Cardiac muscle cell (in vitro differentiated cells and primary cell): ENCODE measurements at places on chromosomes 4 and X. TPM values are rescaled to one million over a fixed set of nuclear protein-coding genes. Genes with fewer than 3 reads are reported as not detected.

Gene SPANXN1
- not detected in 2 replicates for total RNA-seq

Gene FHIP1A
- 5.6 and 15.5 TPM in 2 replicates for total RNA-seq

DNA sequence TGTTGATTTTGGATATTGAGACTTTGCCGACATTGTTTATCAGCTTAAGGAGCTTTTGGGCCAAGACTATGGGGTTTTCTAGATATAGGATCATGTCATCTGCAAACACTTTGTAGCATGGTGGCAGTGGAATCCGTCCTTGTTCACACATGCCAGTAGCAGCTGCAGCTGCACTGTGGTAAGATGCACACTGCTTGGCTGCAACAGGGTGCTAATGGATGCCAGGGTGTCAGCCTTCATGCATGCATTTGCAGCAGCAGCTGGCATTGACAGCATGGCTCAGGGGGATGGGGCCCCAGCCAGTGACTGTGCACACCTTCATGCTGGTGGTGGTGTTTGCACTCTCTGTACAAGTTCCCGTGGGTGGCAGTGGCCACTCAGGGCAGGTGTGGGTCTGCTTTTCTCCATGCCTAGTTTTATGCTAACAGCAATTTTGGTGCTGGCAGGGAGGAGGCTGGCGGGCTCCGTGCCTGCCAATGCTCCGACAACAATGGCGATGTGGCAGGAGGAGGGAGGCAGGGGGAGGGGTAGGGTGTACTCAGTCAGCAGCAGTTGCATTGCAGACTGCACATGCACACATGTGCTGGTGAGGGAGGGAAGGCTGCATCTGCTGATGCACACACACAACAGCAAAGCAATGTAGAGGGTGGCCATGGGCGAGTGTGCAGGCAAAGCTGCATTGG, 37.5 kb downstream of the BEX3 start:
- H3K4me3 ChIP-seq = no peak overlapping the region
- no peaks in the 10 kb centered on the region for H3K27me3 ChIP-seq
- no peaks in the 10 kb centered on the region for H3K36me3 ChIP-seq
- no peaks in the 10 kb centered on the region for H3K4me1 ChIP-seq
- no peak for DNase-seq

DNA sequence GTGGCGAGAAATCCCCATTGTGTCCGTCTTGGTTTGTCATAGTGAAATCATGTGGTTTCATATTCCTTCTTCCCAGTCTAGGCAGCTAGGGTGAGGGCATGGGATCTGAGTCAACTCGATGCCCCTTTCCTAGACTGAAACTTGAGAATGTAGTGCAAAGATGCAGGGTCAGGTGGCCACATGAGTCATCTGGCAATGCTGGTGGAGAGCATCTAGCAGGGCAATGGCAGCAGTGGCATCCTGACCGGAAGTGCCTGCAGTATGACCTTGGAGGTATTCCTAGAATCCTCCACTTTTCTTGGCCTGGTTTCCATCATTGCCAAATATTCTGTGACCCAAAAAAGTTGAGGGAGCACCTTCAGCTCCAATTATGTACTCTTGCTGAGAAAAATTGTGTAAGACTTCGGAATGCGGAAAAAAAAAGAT, 39.1 kb upstream of the TMEM184C start:
- no peak overlapping the region for H3K4me3 ChIP-seq
- peak; percentile 86 for DNase-seq
- H3K36me3 ChIP-seq = no peaks in the 10 kb centered on the region
- no peak overlapping the region for H3K27ac ChIP-seq
- no peaks in the 10 kb centered on the region for H3K4me1 ChIP-seq

Gene KIT
- 1.4 and 10.5 TPM in 2 replicates for total RNA-seq

- H3K27me3 ChIP-seq = no peaks in the 10 kb centered on the region
- no peak overlapping the region for H3K4me3 ChIP-seq
- no peak for DNase-seq
- no peak overlapping the region for H3K27ac ChIP-seq
- H3K4me1 ChIP-seq = peaks cover under 1% of the 10 kb centered on the region
These were observed 133.3 kb downstream of the COL25A1 start for GRCh38 chr4:109169170-109169569.

DNA sequence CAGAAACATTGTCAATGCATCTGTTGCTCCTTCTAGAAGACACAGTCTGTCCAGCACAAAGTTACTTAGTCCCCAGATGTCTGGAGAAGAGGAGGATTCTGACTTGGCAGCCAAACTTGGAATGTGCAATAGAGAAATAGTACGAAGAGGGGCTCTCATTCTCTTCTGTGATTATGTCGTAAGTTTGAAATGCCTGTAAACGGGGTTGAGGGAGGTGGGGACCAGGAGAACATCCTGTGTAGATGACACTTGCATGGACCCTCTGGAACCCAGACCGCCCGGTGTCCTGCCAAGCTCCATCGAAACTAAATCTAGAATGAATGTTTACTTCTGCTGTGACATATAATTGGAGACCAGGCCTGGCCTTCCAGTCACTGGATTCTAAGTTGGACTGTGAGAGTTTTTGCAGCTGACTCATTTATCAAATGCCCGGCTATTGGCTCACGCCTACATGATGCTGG, 45.0 kb upstream of the MSANTD1 start:
- H3K27ac ChIP-seq = peak overlapping the region; percentile 21
- H3K4me1 ChIP-seq = peaks cover 8% of the 10 kb centered on the region
- peaks cover 21% of the 10 kb centered on the region for H3K36me3 ChIP-seq
- H3K4me3 ChIP-seq = no peak overlapping the region

Gene PCDH18
- total RNA-seq = 6.6 and 9.8 TPM in 2 replicates

GRCh38 chr4:78532046-78532445, 19.5 kb upstream of the ANXA3 start:
- no peaks in the 10 kb centered on the region for H3K27me3 ChIP-seq
- no peaks in the 10 kb centered on the region for H3K36me3 ChIP-seq
- no peak for DNase-seq
- H3K4me1 ChIP-seq = no peaks in the 10 kb centered on the region
- no peak overlapping the region for H3K4me3 ChIP-seq

DNA sequence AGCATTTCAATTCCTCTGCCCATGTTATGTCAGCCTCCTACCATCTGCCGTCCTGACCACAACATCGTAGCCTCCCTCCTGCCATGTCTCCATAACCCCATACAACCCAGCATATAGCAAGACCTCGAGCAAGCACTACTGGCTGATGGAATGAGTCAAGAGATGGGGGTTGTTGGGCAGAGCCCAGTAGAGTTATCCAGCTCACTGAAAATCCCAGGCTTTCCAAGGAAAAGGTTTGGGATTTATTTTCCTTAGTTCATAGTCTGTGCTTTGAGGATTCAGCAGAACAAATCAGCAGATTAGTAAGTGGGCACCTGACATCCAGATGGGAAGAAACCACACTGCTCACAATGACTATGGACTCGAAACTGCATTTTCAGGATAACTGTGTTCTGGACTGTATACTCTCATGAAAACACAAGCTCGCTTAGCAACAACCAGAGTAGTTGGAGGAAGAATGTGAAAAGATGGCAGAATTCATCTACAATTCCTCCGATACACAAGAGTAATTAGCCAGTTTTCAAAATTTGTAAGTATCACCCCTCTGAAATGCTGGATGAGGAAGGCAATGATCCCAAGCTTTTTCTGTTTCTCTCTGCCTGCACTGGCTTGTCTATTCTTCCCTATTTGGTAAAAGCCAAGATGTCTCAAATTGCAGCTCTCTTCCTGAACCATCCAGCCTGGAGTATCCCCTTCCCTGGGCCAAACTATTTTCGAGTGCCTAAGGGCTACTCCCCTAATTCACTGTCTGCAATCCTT, 186.2 kb upstream of the TBL1X start:
- H3K4me1 ChIP-seq = no peaks in the 10 kb centered on the region
- no peak overlapping the region for H3K4me3 ChIP-seq
- no peaks in the 10 kb centered on the region for H3K27me3 ChIP-seq
- peak; percentile 10 for DNase-seq
- H3K36me3 ChIP-seq = no peaks in the 10 kb centered on the region

GRCh38 chr4:108941904-108942430, 179.1 kb upstream of the ETNPPL start:
- H3K4me3 ChIP-seq = no peak overlapping the region
- H3K4me1 ChIP-seq = peaks cover 29% of the 10 kb centered on the region
- H3K27me3 ChIP-seq = no peaks in the 10 kb centered on the region
- no peak for DNase-seq
- H3K27ac ChIP-seq = no peak overlapping the region
- H3K36me3 ChIP-seq = no peaks in the 10 kb centered on the region

Gene BMP3
- 0.03 TPM in 1 of 2 replicates, not detected in the other for total RNA-seq

Gene SLC2A9
- total RNA-seq = 0.42 and 0.95 TPM in 2 replicates

- no peak overlapping the region for H3K4me3 ChIP-seq
- DNase-seq = no peak
- no peak overlapping the region for H3K27ac ChIP-seq
- H3K36me3 ChIP-seq = no peaks in the 10 kb centered on the region
- no peaks in the 10 kb centered on the region for H3K27me3 ChIP-seq
- peaks cover 14% of the 10 kb centered on the region for H3K4me1 ChIP-seq
These were observed 116.4 kb downstream of the RAB28 start for GRCh38 chr4:13367691-13368090.

GRCh38 chr4:7310451-7310850, 118.1 kb downstream of the SORCS2 start:
- no peak overlapping the region for H3K4me3 ChIP-seq
- H3K4me1 ChIP-seq = no peaks in the 10 kb centered on the region
- no peak for DNase-seq

- H3K36me3 ChIP-seq = no peaks in the 10 kb centered on the region
- DNase-seq = no peak
- peaks cover 5% of the 10 kb centered on the region for H3K4me1 ChIP-seq
These were observed 67.6 kb upstream of the TMEM150C start for GRCh38 chr4:82629238-82630000.

GRCh38 chrX:15744181-15744867, 6.3 kb downstream of the CA5B start:
- peak; percentile 30 for DNase-seq
- H3K27me3 ChIP-seq = no peaks in the 10 kb centered on the region
- no peaks in the 10 kb centered on the region for H3K36me3 ChIP-seq
- no peak overlapping the region for H3K4me3 ChIP-seq
- H3K4me1 ChIP-seq = peaks cover 4% of the 10 kb centered on the region

GRCh38 chr4:185773419-185773818, 38.6 kb downstream of the SORBS2 start:
- peak overlapping the region; percentile 60 for H3K4me3 ChIP-seq
- H3K27me3 ChIP-seq = no peaks in the 10 kb centered on the region
- peaks cover 55% of the 10 kb centered on the region for H3K4me1 ChIP-seq
- H3K27ac ChIP-seq = peak overlapping the region; percentile 86

Gene SLAIN2
- total RNA-seq = 22.4 and 92.5 TPM in 2 replicates

- no peak overlapping the region for H3K4me3 ChIP-seq
- H3K4me1 ChIP-seq = no peaks in the 10 kb centered on the region
- H3K27ac ChIP-seq = no peak overlapping the region
- H3K27me3 ChIP-seq = peaks cover under 1% of the 10 kb centered on the region
These were observed 8.8 kb upstream of the TLL1 start for GRCh38 chr4:165864271-165864670.

DNA sequence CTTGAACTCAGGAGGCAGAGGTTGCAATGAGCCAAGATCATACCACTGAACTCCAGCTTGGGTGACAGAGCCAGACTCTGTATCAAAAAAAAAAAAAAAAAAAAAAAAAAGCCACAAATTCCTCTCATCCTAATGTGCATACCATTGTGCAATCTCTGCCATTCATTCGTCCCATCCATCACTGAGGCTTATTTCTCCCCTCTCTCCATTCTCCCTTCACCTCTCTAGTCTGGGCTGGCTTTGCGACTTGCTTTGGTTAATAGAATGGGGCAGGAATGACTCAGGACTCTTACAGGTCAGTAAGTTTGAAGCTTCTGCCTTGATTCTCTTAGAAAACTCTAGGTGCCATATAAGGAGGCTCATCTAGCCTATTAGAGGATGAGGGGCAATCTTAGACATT, 60.3 kb upstream of the DDX3X start:
- no peaks in the 10 kb centered on the region for H3K36me3 ChIP-seq
- H3K4me3 ChIP-seq = no peak overlapping the region
- no peak for DNase-seq
- H3K27me3 ChIP-seq = no peaks in the 10 kb centered on the region
- H3K27ac ChIP-seq = no peak overlapping the region
- H3K4me1 ChIP-seq = no peaks in the 10 kb centered on the region

Gene PAQR3
- 11.9 and 17.3 TPM in 2 replicates for total RNA-seq

DNA sequence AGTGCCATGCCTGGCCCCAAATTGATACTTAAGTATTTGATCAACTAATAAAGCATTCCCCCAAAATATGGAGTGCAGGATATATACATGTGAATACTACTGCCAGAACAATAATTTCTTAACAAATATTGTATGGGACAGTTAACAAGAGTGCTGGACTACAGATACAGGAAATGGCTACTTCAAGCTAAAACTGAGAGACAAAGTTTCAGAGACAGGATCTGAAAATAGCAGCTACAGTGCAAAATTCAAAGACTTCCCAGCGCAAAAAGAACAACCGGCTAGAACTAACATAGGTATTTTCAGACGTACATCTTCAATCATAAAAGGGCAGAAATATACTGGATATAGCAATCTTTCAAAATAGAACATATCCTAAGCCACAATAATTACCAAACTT, 6.3 kb downstream of the ATRX start:
- no peaks in the 10 kb centered on the region for H3K4me1 ChIP-seq
- no peaks in the 10 kb centered on the region for H3K36me3 ChIP-seq
- no peak overlapping the region for H3K27ac ChIP-seq
- DNase-seq = no peak
- no peak overlapping the region for H3K4me3 ChIP-seq

GRCh38 chr4:153494562-153494961, 28.4 kb downstream of the TMEM131L start:
- no peaks in the 10 kb centered on the region for H3K36me3 ChIP-seq
- H3K4me1 ChIP-seq = peaks cover 19% of the 10 kb centered on the region
- no peaks in the 10 kb centered on the region for H3K27me3 ChIP-seq
- no peak for DNase-seq
- no peak overlapping the region for H3K27ac ChIP-seq
- no peak overlapping the region for H3K4me3 ChIP-seq

- no peak for DNase-seq
- H3K36me3 ChIP-seq = no peaks in the 10 kb centered on the region
- no peak overlapping the region for H3K4me3 ChIP-seq
- no peak overlapping the region for H3K27ac ChIP-seq
These were observed 220.4 kb upstream of the ANXA3 start for GRCh38 chr4:78331186-78331585.

DNA sequence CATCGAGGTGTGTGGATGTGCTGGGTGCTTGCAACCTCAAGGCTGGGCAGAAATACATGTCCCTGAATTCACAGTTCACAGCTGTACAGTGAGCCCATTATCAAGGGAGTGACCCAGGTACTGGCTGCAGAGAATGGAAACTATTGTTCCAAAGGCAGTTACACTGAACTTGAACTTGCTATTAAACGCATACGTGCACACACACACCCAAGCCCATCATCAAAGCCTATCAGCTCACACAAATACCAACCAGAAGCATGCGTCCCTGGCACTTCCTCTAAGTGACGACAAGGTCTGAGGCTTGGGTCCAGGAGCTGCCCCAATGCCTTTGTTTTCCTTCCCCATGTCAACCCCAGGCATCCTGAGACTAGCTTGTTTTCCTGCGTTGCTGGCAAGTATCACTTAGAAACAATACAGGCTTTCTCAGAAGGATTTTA, 88.6 kb downstream of the IRF2 start:
- H3K4me3 ChIP-seq = no peak overlapping the region
- no peaks in the 10 kb centered on the region for H3K27me3 ChIP-seq
- DNase-seq = no peak
- H3K36me3 ChIP-seq = no peaks in the 10 kb centered on the region

Gene BMX
- total RNA-seq = not detected in 2 replicates

Gene KCTD8
- 0.56 and 3.0 TPM in 2 replicates for total RNA-seq
